NCI-H1436 treated with DMSO at 0.1 percent for 48 hours (cell line): ENCODE measurements at places on chromosomes 4 and X.

DNA sequence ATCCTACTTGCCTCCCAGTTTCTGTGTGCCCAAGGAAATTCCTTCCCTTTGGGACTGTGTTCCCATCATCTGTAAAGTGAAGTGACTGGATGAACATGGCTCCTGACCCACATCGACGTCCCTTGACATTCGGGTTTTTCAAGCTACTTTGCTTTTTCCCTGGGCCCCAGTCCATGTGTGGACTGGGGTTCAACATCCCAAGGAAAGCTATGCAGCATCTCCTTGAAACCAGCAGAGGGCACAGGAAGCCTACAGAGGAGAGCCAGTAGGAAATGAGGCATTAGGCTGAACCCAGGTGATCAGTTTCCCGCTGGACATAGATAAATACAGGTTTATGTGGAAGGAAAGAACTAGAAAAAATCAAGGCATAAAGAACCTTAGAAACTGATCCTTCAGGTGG, 145.1 kb upstream of the ARHGEF9 start:
- DNase-seq = no peak

GRCh38 chr4:8603931-8604330, 11.4 kb downstream of the CPZ start:
- no peak for DNase-seq

- no peak for DNase-seq
Observed at GRCh38 chrX:150697641-150698040, 4.4 kb downstream of the MTMR1 start.

- DNase-seq = no peak
Observed at GRCh38 chr4:102825261-102826091, 1.9 kb downstream of the UBE2D3 start.

DNA sequence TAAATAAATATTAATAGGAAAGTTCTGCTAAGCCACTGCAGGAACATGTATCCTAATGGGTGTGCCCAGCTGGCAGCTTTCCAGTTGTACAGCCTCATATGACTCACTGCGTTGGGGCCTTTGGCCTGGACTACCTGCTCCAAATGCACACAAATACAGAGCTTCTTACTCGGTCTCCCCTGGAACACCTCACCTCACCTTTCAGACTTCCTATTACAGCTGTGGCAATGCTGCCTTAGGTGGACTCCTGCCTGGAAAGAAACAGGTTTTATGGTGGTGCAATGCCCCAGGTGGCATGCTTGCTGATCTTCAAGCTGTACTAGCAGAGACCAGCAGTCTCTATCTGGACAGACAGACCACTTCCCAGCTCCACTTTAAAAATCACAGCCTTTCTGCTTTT, 85.7 kb upstream of the EXOC1L start:
- DNase-seq = no peak

GRCh38 chrX:68832101-68832416, 3.2 kb downstream of the EFNB1 start:
- no peak for DNase-seq

DNA sequence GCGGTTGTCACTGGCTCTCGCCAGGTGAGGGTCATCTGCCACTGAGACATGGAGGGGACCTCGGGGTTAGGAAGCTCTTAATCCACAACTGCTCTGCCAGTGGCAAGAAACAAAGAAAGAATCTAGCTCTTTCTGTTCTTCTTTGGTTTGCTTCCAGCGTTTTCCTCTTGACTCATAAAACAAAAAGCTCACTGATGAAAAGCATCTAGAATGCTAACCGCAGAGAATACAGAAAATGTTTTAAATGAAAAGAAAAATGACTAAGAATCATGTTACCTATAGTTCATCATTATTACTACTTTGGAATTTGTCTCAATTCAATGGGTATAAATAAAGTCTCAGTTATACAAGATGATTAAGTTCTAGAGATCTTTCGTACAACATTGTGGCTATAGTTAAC, 274.8 kb upstream of the TENM3 start:
- no peak for DNase-seq

- DNase-seq = no peak
Observed at GRCh38 chr4:67684839-67685531, 16.0 kb downstream of the UBA6 start.

GRCh38 chr4:140250989-140251552, 97.1 kb upstream of the MAML3 start:
- no peak for DNase-seq

DNA sequence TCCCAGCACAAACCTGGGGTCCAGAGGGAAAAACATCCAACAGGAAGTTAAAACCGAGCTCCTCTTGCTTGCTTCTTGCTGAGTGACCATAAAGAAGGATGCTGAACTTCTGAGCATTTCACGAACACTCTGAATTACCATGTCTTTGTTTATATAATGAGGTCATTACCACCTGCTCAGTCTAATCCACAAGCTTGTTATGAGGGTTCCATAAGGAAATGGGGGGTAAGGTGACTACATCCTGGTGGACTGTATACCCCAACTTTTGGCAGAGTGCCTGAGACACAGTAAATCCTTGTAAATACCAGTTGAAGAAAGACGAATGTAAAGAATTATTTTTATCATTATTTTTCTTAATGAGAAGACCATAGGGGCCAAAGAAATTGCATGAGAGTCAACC, 16.8 kb downstream of the CCDC149 start:
- DNase-seq = no peak

DNA sequence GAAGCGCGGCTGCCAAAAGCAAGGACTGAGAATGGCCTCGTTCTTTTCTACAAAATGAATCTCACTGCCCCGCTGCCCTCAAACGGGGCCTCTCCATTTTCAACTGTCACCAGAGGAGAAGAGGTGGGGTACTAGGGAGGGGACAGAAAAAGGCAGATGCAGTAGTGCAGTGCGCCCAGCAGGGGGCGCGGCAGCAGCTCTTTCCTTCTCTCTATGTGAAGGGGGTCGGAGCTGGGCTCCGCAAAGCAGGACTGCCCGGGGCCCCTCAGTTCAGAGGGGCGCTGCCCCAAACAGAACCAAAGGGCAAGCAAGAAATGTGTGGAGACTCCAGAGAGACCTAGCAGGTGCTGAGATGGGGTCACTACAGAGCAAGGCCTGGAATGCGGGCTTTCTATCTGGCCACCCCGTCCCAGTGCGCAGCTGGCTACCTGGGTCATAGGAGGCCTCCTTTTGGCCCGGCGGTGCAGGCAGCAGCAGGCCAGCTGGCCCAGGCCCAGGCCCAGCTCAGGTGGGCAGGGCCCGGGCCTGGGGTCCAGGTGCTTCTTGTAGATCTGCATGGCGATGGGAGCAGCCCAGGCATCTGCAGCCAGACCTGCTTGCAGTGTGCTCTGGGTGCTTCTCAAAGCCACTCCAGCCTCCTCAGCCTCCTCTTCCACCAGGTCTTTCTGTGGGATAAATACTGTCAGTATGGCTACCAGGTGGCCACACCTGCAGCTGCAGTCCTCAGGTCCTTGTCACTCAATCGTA, 5.9 kb downstream of the IRAK1 start:
- no peak for DNase-seq

- no peak for DNase-seq
Observed at GRCh38 chrX:125003746-125004446, 315.8 kb upstream of the TEX13C start.

GRCh38 chrX:650324-650723, 19.7 kb downstream of the SHOX start:
- DNase-seq = no peak

- DNase-seq = no peak
Observed at GRCh38 chrX:107760304-107761077, 15.1 kb downstream of the TSC22D3 start.

- no peak for DNase-seq
Observed at GRCh38 chr4:37999000-37999716, 39.0 kb downstream of the PTTG2 start.

DNA sequence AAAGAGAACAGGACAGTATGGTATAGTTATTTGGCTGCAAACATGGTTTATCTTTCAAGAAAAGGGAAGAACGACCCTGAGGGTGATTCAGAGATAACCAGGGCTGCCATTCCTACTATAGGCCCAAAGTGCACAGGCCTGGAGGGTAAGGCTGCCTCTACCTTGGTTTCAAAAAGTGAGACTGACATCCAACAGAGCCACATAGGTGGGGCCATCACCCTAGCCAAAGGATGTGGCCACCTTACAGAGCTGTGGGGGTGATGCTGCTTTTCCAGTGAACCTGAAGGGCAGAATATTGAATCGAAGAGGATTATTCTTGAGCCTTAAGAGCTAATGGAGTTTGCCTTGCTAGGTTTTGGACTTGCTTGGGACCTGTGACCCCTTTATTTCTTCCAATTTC, 15.7 kb downstream of the SH2D1A start:
- no peak for DNase-seq
